ENCODE measurements at places on chromosomes 13 and 19. TPM values are rescaled to one million over a fixed set of nuclear protein-coding genes. Genes with fewer than 3 reads are reported as not detected.
A peak's percentile ranks its signal among the peaks of the same experiment; 100 is the strongest.

GRCh38 chr13:28237944-28238343 lies 99.6 kb downstream of the PAN3 start:
- H3K36me3 ChIP-seq = peaks cover 9% of the 10 kb centered on the region
- DNase-seq = no peak
- H3K4me1 ChIP-seq = no peaks in the 10 kb centered on the region
- H3K27ac ChIP-seq = no peak overlapping the region

GRCh38 chr13:110802260-110802659 lies 88.8 kb downstream of the ING1 start:
- H3K27ac ChIP-seq = no peak overlapping the region
- DNase-seq = no peak
- H3K36me3 ChIP-seq = no peaks in the 10 kb centered on the region
- no peak overlapping the region for H3K4me3 ChIP-seq
- H3K4me1 ChIP-seq = peaks cover 4% of the 10 kb centered on the region

Gene TMEM38A
- 9.8 TPM for total RNA-seq

GRCh38 chr19:16537111-16537510 lies 5.1 kb downstream of the CHERP start:
- H3K36me3 ChIP-seq = peaks cover 13% of the 10 kb centered on the region
- no peak overlapping the region for H3K27ac ChIP-seq
- DNase-seq = no peak
- no peaks in the 10 kb centered on the region for H3K27me3 ChIP-seq

- H3K4me1 ChIP-seq = no peaks in the 10 kb centered on the region
- H3K4me3 ChIP-seq = no peak overlapping the region
- no peaks in the 10 kb centered on the region for H3K36me3 ChIP-seq
- DNase-seq = no peak
Observed at GRCh38 chr13:42610649-42611048, 36.7 kb downstream of the TNFSF11 start.

DNA sequence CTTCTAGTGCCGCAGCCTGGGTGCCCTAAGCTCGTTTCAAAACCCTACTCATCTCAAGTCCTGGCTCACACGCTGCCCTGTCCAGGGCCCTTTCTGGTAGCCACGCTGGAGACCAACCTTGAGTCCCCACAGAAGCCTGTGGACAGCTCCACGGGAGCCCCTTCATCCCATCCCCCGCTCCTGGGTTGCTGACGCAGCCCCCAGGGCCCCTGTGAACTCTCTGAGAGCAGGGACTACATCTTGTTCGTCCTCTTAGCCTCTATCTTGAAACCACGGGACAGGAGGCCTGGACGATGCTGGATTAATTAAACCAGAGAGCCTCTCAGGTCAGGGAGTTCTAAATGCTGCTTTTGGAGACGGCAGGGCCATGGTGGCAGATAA lies 7.4 kb downstream of the MLLT1 start:
- H3K36me3 ChIP-seq = peaks cover 13% of the 10 kb centered on the region
- peaks cover 21% of the 10 kb centered on the region for H3K4me1 ChIP-seq
- H3K27ac ChIP-seq = 0 out of 2 replicates have a peak overlapping the region, but pooled peaks have one; percentile 11
- no peaks in the 10 kb centered on the region for H3K27me3 ChIP-seq

Gene GFY
- 0.93 TPM for total RNA-seq

DNA sequence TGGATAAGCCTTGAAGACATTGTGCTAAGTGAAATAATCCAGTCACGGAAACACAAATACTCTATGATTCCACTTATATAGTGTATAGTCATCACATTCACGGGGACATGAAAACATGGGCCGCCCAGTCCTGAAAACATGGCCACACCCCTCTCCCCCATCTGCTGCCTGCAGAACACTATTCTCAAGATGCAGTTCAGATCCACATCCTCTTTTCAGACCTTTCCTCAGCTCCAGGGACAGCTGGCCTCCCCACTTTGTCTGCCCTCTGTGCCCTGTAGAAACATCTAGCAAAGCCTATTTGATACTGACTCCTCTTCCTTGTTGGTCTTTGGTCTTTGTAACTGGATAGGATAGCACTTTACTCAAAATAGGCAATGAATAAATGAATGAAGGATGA lies 8.3 kb downstream of the RFX2 start:
- H3K4me1 ChIP-seq = no peaks in the 10 kb centered on the region
- H3K4me3 ChIP-seq = no peak overlapping the region
- no peaks in the 10 kb centered on the region for H3K36me3 ChIP-seq
- peaks cover 2% of the 10 kb centered on the region for H3K27me3 ChIP-seq
- no peak for DNase-seq

DNA sequence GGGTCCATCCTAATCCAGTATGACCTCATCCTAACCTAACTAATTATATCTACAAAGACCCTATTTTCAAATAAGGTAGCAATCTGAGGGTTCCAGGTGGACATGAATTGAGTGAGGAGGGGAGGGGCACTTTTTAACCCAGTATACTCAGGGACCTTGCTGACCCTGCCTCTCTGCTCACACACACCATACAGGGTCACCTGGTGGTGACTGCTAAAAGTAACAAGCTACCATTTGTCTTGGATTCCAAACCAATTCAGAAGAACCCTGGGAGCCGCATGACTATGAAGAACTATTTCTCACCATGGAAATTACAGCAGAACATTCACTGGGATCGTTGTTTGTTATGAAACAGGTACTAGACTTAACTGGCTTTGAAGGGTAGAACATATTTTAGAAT lies 151.9 kb downstream of the LACC1 start:
- no peak overlapping the region for H3K27ac ChIP-seq
- no peak for DNase-seq
- no peaks in the 10 kb centered on the region for H3K27me3 ChIP-seq
- no peaks in the 10 kb centered on the region for H3K36me3 ChIP-seq
- H3K4me1 ChIP-seq = no peaks in the 10 kb centered on the region

- peaks cover 19% of the 10 kb centered on the region for H3K4me1 ChIP-seq
- no peaks in the 10 kb centered on the region for H3K27me3 ChIP-seq
- peaks cover 49% of the 10 kb centered on the region for H3K36me3 ChIP-seq
Observed at GRCh38 chr19:804419-805165, 7.3 kb downstream of the PTBP1 start.

Gene GGACT
- 1.5 TPM for total RNA-seq

DNA sequence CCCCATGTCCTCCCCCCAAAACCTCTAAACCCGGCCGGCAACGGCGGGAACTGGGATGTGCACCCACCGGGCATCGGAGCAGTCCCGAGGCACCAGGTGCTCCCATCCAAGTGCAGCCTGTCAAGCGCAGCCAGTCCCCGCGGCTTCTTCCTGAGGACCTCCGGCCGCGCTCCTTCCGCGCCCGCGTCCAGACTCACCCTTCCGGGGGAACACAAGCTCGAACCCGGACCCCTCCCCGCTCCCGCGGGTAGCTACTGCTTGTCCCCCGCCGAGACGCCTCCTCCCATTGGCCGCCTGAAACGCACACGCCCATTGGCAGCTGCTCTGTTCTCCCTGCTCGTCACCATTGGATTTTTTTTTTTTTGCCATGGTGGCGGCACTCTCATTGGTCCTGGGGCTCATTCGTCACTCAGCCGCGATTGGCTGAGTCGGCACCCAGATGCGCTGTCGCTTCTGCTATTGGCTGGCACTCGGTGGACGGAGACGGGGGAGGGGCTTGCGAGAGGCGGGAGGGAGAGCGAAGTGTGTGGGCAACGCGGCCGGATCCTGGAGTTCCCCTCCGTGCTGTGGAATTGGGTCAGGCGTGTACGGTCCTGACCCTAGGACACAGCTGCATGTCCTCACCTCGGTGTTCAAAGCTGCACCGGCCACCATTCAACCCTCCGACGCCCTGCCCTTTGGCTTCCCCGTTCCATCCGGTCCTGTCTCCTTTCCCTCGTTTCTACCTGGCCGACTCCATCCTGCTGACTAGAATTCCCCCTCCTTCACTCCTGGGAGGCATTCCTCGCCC lies at the start of gene TYK2:
Gene TYK2, minus strand, starts transcription at position 260 of the 790 bp plus-strand sequence. CDS start 2,166 bp downstream, outside the sequence.
- 0 out of 2 replicates have a peak, but pooled peaks cover 5% of the 10 kb centered on the region for H3K4me1 ChIP-seq
- peak within 1 kb of the TSS; percentile 97 for H3K27ac ChIP-seq
- H3K4me3 ChIP-seq = peak within 1 kb of the TSS; percentile 92
- no peaks in the 10 kb centered on the region for H3K36me3 ChIP-seq
- DNase-seq = peak; percentile 98

DNA sequence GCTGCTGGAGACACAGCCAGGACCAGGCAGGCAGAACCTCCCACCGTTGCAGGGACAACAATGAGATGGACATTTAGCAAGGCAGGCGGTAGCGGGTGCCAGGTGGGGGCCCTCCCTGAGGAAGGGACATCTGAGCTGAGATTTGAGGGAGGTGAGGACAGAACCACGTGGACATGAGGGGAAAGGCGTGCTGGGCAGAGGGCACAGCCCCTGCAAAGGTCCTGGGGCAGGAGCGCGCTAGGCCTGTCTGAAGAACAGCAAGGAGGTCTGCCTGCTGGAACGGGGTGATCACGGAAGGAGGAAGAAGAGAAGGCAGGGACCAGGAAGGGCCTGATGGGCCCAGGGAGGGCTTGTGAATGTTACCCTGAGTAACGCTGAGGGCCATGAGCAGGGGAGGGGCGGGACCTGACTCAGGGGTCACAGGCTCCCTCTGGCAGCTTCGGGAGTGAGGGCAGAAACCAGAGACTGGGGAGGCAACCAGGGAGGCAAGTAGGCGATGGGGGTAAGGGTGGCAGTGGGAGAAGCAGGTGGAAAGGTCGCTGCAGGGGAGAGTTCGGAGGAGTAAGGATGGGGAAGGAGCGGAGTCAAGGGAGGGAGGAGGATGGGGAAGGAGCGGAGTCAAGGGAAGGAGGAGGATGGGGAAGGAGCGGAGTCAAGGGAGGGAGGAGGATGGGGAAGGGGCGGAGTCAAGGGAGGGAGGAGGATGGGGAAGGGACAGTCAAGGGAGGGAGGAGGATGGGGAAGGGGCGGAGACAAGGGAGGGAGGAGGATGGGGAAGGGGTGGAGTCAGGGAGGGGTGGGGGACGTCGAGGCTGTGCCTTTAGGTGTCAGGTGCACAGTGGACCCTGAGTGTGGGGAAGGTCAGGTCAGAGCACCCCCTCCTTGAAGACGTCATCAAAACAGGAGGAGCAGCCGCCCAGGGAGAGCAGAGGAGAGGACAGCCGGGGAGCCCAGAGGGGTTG lies 15.7 kb upstream of the B3GNT3 start:
- H3K27me3 ChIP-seq = no peaks in the 10 kb centered on the region
- H3K27ac ChIP-seq = no peak overlapping the region
- no peaks in the 10 kb centered on the region for H3K36me3 ChIP-seq
- peak overlapping the region; percentile 72 for H3K4me3 ChIP-seq
- DNase-seq = peak; percentile 68

DNA sequence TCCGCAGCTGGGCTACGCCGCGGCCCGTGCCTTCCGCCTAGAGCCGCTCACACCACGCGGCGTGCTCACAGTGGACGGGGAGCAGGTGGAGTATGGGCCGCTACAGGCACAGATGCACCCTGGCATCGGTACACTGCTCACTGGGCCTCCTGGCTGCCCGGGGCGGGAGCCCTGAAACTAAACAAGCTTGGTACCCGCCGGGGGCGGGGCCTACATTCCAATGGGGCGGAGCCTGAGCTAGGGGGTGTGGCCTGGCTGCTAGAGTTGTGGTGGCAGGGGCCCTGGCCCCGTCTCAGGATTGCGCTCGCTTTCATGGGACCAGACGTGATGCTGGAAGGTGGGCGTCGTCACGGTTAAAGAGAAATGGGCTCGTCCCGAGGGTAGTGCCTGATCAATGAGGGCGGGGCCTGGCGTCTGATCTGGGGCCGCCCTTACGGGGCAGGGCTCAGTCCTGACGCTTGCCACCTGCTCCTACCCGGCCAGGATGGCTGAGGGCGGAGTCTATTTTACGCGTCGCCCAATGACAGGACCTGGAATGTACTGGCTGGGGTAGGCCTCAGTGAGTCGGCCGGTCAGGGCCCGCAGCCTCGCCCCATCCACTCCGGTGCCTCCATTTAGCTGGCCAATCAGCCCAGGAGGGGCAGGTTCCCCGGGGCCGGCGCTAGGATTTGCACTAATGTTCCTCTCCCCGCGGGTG lies 7.4 kb downstream of the DBP start:
- H3K36me3 ChIP-seq = peaks cover 11% of the 10 kb centered on the region
- H3K27me3 ChIP-seq = no peaks in the 10 kb centered on the region
- H3K4me3 ChIP-seq = peak overlapping the region; percentile 55
- H3K27ac ChIP-seq = no peak overlapping the region

Gene ZNF536
- 0.09 TPM for total RNA-seq

GRCh38 chr19:1173845-1174809 lies at the start of gene SBNO2:
TSS of gene SBNO2 (minus strand) at chr19:1174268. CDS start at chr19:1154276, 19,992 bp downstream.
- H3K27ac ChIP-seq = peak within 1 kb of the TSS; percentile 53
- H3K4me1 ChIP-seq = peaks cover 22% of the 10 kb centered on the region
- no peaks in the 10 kb centered on the region for H3K27me3 ChIP-seq
- H3K36me3 ChIP-seq = no peaks in the 10 kb centered on the region
- peak; percentile 100 for DNase-seq

Gene ZNF417
- 19.2 TPM for total RNA-seq

Gene LRG1
- total RNA-seq = 0.36 TPM

DNA sequence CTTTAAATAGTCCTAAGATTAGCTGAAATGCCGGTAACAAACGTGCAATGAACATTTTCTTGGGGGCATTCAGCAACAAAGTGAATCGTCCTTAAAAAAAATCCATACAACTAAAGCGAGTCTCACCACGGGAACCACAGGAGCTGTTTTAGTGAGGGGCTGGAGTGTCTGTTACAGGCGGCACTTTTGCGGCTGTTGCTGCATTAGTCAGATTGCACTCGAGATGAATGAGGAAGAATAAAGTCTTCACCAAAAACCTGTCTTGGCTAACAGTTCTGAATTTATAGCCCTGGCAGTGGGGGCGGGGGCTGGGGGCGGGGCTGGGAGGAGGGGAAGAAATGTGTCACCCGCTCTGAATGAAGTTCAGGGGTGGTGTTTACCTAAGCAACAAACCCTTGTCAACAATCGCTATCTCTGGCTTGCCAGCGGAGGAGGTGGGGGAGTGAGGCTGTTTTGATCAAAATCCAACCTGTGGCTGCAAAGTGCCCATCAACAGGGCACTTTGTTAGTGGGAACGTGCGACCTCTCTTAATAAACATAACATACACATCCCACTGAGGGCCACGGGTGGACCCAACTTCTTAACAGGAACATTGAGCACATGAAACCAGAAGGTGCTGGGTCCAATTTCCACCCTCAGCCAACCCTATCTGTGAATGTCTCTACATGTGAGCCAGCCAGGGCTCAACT lies 44.5 kb downstream of the RFX2 start:
- DNase-seq = no peak
- H3K4me3 ChIP-seq = no peak overlapping the region
- peak overlapping the region; percentile 80 for H3K27ac ChIP-seq
- H3K36me3 ChIP-seq = no peaks in the 10 kb centered on the region
- H3K4me1 ChIP-seq = peaks cover 4% of the 10 kb centered on the region
- H3K27me3 ChIP-seq = no peaks in the 10 kb centered on the region

GRCh38 chr13:79710376-79710775 lies 229.4 kb downstream of the NDFIP2 start:
- no peaks in the 10 kb centered on the region for H3K27me3 ChIP-seq
- H3K36me3 ChIP-seq = no peaks in the 10 kb centered on the region
- no peak for DNase-seq

Gene B9D2
- total RNA-seq = 4.9 TPM

GRCh38 chr19:1968279-1969175 lies 27.6 kb downstream of the CSNK1G2 start:
- no peaks in the 10 kb centered on the region for H3K27me3 ChIP-seq
- no peaks in the 10 kb centered on the region for H3K4me1 ChIP-seq
- no peak overlapping the region for H3K27ac ChIP-seq

GRCh38 chr19:46176116-46176860 lies 28.2 kb downstream of the IGFL2 start:
- H3K27me3 ChIP-seq = no peaks in the 10 kb centered on the region
- no peaks in the 10 kb centered on the region for H3K4me1 ChIP-seq
- no peaks in the 10 kb centered on the region for H3K36me3 ChIP-seq
